ENCODE measurements at places on chromosomes 2 and 18.

DNA sequence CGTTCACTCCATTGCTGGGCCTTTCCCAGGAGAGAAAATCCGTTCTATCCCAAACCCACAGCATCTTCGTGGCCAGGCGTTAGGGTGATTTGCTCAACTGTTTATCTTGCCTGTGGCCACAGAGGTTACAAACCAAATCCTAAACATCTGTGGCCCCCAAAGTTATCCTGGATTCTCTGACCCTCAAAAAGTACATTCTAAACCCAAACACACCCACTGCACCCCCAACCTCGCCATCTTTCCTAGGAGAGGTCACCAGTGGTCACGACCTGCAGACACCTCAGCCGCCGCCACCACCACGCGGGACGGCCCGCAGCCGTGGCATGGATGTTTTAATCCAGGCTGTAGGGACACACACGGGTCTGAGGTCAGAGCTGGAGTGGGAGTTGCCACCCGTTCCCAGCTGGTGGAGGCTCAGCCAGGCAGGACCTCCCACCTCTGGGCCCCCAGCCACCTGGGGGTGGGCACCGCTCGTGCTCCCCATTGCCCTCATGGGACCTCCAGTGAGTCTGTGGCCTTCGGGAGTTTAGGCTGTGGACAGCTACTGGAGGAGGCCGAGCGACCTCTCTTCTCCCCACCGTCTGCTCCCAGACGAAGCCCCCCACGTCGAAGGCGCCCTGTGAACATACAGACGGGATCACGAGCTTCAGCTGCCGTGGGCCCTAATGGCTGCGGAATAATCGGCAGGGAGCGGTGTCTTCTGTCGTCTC is 72.0 kb downstream of the KCNG2 start:
- DNase-seq: no peak

DNA sequence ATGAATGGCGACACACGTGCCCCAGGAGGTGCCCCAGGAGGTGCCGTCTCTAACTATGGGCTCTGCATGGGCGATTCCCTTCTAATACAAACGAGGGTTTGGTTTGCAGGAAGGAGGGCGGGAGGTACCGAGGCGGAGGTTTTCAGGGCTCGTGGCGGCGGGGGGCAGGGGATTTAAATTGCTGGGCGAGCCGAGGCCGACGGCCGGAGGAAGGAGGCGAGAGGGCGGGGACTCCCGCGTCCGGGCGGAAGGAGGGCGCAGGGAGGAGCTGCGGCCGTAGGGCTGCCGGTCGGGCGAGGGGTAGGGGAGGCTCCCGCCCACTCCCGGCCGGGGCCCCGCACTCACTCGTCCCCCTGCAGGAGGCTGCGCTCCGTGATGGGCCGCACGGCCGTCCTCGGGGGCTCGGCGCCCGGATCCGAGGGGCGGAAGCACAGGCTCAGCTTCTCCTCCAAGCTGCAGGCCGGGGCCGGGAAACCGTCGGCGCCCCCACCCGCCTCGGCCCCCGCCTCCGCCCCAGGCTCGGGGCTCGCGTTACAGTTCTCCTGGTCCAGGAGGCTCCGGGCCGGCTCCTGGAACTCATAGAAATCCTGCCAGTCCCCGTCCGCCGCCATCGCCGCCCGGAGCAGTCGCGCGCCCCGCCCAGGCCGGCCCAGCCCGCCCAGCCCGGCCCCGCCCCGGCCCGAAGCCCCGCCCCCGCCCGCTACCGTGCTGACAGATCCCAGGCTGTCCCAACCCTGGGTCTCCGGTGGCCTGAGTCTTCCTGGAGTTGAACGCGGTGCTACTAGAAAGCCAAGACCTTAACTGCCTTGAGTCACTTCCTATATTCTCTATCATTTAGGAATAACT is at the start of gene FEZ2:
Gene FEZ2, minus strand, starts transcription at position 637 of the 846 bp plus-strand sequence. Its CDS starts 26 bp downstream, at position 611.
- peak; percentile 47 for DNase-seq

- DNase-seq: no peak
These were observed 35.9 kb downstream of the MAP4K4 start for GRCh38 chr2:101733257-101733993.

DNA sequence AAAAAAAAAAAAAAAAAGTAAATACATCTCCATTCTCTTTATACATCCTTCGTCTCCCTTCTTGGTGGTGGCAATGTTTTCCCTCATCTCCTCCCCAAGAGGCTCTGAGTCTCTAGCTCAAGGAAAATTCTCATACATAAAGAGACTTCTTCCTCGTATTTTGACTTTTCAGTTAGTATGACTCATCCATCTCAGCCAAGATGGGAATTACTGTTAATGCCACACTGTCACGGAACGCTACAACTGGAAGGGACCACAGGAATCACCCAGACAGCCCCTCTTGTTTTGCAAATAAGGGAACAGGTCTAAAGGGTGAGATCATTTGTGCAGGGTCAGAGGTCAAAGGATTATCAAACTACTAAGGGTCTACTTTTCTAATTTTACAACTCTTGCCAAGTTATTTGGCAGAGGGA is 19.5 kb downstream of the NFE2L2 start:
- no peak for DNase-seq

- DNase-seq: no peak
These were observed 24.0 kb downstream of the ARMC9 start for GRCh38 chr2:231222318-231223000.

- DNase-seq: no peak
These were observed 85.9 kb downstream of the DCDC2C start for GRCh38 chr2:3789256-3789655.

DNA sequence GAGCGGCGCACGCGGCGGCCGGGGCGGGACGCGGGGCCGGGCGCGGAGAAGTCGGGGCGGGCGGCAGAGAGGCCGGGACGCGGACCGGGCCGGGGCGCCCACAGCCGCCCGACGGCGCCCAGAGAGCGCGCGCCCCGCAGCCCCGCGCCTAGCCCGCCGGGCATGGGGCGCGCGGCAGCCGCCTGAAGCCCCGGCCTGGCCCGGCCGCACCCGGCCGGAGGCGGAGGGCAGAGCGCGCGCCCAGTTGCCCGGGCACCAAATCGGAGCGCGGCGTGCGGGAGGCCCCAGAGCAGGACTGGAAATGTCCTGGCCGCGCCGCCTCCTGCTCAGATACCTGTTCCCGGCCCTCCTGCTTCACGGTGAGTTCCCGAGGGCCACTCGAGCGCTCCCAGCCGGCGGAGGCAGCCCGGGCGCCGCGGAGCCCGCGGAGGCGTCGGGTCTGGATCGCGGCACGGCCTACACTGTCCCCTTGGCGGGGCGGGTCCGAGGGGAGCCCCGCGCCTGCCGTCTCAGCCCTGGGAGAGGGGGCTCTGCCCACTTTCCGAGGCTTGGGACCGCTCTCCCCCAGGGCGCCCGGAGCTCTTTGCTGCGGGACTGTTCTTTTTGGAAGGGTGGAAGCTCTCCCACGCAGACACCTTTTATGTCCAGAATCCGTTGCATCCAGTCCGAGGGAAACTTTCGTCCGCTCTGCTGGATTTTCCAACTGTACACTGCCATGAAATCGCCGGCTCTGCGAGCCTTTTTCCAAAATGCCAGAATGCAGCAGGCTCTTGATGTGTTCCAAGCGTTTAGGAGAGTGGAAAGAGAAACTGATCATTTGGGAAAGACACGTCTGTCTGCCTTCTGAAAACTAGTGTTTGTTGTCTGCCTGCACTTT is 484 bp downstream of the APCDD1 start:
- DNase-seq: no peak

- no peak for DNase-seq
These were observed 26.1 kb upstream of the C1D start for GRCh38 chr2:68088940-68089339.

- no peak for DNase-seq
These were observed 91.6 kb downstream of the FIGN start for GRCh38 chr2:163644238-163644637.

- no peak for DNase-seq
These were observed 22.1 kb upstream of the CTDP1 start for GRCh38 chr18:79657342-79657996.

DNA sequence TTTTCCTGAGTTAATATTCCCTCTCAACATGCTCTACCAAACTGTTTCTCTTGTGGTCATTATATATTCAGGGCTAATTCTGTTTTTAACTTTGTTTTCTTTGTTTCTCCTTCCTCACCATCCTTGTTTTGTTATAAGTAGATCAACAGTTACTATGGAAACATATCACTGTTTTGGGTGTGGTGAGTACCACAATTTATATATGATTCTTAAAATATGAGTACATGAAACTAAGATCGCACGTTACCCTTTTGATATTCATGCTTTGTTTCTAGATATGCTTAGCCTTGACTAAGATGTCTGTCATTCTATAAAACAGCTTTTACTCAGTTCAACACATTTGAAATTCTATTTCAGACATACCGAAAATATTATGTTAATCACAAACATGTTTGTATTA is 232.3 kb upstream of the ITGA4 start:
- no peak for DNase-seq

GRCh38 chr18:79019881-79020280 is 40.3 kb downstream of the SALL3 start:
- DNase-seq: no peak

DNA sequence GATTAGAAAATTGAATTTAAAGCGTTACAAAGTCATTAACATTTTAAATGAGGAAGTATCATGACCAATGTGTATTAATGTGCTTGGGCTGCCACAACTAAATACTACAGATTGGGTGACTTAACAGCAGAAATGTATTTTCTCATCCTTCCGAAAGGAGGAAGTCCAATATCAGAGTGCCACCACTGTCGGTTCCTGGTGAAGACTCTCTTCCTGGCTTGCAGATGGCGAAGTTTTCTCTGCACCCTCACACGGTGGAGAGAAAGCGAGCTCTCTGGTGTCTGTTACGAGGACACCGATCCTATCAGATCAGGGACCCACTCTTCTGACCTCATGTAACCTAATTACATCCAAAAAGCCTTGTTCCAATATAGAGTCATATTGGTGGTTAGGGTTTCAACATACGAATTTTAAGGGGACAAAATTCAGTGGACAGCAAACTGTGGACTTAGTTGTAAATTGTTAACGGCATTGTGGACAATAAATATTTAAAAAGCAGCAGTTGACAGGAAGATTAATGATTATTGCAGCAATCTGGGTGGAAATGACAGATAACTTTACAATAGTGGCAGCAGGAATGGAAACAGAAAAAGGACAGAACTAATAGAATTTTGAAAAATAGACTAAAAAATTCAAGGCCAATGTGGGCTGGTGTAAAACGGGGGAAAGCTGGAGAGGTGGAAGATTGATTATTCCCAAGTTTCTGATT is 35.1 kb upstream of the CYRIA start:
- no peak for DNase-seq

- no peak for DNase-seq
These were observed 478.5 kb upstream of the TNP1 start for GRCh38 chr2:217338306-217338916.

GRCh38 chr18:62617793-62618591 is 95.2 kb downstream of the ZCCHC2 start:
- DNase-seq: no peak

DNA sequence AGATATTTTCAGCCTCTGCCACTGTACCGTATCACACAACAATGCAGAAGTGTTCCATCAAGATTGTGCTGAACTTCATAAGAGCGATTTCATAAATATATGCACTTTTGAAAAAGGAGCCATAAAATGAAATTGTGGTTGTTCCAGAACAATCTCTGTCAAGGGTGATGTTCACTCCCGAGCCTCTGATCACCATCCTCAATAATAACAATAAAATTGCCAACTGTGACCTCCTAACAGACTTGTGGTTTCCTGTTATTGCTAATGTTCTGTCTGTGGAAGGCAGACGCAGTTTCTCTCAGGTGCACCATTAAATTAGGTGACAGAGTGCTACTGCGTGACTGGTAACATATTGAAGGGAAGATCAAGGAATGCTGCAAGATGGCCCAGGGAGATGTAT is 383.7 kb downstream of the SOCS6 start:
- DNase-seq: no peak

DNA sequence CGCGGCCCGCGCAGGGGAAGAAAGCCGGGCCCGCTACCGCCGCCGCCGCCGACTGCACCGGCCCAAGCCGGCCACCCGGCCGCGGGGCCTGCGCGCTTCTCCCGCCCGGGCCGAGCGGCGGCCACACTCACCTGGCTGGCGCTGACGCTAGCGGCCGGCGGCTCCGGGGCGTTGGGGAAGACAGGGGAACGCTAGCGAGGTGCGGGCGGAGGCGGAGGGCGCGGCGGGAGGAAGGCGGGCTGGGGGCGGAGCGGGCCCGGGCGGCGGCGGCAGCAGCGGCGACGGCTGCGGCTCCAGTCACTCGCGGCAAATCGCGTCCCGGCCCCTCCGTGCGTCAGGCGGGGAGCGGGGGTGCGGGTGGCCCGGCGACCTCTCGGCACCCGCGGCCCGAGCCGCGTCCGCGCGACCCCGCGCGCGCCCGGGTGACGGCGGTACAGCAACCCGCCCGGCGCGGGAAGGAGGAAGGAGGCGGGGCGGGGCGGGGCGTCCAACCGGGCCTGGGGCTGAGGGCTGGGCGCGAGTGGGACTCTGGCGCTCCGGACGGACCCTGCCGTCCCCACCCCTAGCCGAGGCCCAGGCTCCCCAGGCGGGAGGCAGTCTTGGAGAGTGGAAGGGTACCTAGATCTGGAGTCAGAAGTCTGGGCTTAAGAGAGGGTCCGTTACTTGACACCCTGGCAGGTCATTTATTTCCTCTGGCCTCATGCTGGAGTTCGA is at the start of gene SESTD1:
Gene SESTD1, minus strand, starts transcription at position 465 of the 714 bp plus-strand sequence. CDS start 72,991 bp downstream, outside the sequence.
- DNase-seq: peak; percentile 41

GRCh38 chr2:230714136-230714480 is 1.5 kb downstream of the CAB39 start:
- no peak for DNase-seq

DNA sequence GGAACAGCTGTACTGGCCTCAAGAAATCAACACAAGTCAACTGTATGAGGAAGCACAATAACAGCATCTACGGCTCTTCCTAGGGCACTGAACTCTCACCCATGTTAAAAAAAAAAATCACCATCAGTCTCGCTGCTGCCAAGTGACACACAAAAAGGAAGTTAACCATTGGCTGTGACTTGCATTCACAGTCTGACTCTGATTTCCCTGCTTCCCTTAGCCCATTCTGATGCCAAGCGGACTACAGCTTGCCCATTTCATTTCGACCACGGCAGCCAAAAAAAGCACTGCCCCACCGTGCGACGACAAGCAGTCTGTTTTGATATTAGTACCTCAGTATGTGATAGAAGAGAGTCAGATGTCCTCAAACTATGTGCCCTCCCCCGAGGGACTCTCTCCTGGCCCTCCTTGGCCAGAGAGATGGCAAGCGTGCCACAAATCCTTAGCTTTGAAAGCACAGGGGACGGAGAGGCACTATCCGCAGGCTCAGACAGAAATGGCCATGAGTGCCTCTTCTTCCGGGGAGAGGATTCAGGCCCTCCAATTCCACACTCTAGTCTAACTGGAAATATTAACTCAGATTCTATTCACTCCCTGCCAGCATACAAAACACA is 250.0 kb downstream of the TCF4 start:
- no peak for DNase-seq

- DNase-seq: no peak
These were observed 34.2 kb upstream of the GPC1 start for GRCh38 chr2:240401308-240401707.

GRCh38 chr2:190999949-191000665 is 13.9 kb downstream of the STAT1 start:
- no peak for DNase-seq

DNA sequence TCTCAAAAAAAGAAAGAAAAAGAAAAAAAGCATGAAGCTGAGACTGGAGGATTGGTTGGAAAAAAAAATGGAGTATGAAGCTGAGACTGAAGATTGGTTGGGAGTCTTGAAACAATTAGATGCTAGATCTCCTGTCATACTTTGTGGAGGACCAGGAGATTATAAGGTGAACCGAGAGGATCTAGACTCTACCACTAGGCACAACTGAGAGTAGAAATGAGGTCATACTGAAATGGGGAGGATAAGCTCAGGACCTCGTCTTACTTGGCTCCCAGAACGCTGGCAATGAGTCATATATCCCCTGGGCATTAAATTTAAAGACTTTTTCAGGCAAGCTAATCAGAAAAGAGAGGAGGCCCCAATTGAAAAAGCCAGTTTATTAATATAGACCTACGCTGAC is 3.3 kb upstream of the ORC2 start:
- no peak for DNase-seq

GRCh38 chr2:68653538-68653982 is 10.2 kb downstream of the PROKR1 start:
- no peak for DNase-seq

Measured in D721Med (cell line).